B cell (primary cell): ENCODE measurements at places on chromosomes 7 and 10.

DNA sequence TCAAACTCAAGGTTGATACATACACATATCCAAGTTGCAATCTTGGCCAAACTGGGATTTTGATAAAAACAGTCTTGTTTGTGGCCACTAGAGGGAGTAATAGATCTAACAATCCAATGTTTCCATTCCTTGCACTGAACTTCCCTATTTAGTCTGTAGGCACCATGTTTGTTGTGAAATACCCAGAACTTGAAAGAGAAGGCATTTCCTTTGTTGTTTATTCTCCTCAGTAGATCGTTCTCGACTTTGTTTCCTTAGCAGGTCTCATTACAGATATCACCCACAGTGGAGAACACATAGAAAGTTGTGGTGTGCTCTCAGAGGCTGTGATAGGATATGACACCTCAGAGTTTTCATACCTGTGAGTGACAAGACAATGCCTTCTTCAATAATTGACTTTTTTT lies 70.3 kb upstream of the MXI1 start:
- peak; percentile 82 for DNase-seq

DNA sequence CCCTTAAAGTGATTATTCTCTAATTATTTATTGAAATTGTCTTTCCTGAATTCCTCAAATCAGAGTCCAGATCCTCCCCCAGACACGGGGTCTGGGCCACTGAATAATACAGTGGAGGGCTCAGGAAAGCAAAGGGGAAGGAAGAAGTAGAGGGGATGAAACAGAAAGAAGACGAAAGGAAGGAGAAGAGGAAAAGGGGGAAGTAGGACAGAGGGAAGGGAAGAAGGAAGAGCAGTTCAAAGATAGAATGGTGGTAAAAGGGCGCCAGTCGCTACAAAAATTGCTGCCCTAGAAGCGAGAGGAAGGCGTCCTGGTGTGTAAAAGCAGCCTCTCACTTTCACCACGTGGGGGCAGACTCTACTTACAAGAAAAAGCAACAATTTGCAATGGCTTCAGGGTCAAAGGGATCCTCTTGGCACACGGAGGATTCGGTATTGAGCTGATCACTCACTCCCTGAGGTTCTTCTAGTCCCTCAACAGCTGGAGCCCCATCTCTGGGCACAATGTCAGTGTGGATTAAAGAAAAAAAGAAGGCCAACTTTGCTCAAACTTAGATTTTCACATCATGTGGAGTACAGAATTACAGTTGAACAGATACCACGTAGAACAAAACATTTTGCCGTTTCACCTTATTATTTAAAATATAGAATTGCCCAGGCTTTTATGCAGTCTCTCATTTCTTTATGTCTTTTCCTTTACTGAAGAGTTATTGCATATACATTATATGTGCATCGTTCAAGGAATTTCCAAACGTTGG lies 31.4 kb upstream of the NPVF start:
- DNase-seq = peak; percentile 73

DNA sequence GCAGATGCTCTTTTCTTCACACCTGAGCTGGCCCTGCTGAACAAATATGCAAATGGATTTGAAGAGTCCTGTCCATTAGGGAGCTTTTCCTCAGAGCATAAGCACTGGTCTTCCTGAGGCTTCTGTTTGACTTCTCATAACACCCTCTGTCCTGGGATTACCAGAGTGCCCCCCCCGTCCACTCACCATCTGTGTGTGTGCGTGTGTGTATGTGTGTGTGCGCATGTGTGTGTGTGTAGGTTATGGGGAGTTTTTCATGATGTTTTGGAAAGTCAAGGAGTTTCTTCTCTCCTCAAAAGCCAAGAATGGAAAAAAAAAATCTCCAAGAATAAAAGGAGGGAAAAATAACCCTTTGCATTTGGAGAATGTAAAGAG lies 57.7 kb upstream of the COMTD1 start:
- no peak for DNase-seq

DNA sequence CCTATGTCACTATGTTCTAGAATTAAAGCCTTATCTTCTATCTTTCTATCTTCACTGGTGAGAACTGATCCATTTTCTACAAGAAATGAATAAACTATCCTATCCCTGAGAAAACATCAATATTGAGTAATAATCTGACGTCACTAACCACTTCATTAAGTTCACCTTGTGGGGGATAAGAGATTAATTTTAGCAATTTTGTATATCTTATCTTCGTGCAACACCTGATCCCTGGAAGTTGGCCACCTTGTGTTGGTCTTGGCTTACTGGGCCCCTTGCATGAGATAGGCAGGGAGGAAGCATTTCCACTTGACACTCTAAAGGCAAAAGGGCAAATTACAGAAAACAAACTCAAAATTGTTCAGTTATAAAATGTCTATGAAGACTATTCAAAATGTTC lies 20.1 kb upstream of the OR6B1 start:
- no peak for DNase-seq

- DNase-seq = no peak
Measured at GRCh38 chr10:29533696-29534285, 101.0 kb downstream of the SVIL start.

DNA sequence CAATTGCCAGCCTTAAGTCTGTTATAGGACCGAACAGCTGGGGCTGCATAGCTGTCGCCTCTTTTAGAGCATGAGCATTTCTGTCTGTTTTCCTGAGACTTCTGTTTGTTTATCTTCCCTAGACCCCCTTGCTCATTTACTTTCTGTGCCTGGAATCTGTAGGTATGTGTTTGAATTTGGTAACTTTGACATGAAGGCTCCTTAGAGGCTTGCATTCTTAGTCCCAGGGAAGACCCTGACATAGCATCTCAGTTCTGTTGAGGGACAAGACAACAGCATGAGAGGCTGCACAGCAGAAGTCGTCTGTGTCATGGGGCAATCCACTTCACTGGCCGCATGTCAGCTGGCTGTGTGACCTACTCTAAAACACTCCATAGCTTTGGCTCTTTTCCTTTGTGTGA lies 58.7 kb downstream of the KLHDC10 start:
- no peak for DNase-seq

GRCh38 chr10:126130271-126130710 lies 233.9 kb downstream of the FANK1 start:
- DNase-seq = no peak

DNA sequence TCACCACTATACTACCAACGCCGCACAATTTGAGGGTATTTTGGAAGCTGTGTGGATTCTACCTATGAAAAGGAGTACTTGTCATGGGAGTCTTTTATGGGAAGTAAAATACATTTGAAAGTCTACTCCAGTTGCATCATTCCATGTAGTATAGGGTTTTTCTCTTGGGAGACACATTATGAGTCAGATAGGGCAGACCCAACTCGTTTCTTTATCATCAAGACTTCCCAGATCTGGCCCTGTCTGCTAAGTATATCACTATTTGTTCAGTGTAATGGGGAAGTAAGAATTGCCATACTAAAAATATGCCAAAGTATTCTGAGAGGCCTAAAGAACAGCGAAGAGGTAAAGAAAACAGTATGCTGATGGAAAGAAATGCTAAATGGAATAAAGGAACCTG lies 144.2 kb downstream of the SPAG6 start:
- DNase-seq = no peak

GRCh38 chr7:30463405-30464145 lies 15.0 kb downstream of the NOD1 start:
- peak; percentile 38 for DNase-seq

DNA sequence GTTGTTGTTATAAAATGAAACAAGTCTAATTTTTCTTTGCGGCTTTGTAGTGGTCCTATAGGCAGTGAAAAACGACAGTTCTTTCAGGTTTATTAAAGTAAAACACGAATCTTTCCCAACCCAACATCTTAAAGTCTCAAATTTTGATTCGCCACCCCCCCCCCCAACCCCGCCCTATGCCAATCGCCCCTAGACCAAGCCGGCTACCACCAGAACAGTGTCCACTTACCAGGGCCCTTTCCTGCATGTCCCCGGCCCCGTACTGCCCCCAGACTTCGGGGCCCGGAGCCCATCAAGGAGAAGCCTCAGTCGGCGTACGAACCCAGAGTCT lies 335 bp upstream of the CHCHD1 start:
- no peak for DNase-seq

DNA sequence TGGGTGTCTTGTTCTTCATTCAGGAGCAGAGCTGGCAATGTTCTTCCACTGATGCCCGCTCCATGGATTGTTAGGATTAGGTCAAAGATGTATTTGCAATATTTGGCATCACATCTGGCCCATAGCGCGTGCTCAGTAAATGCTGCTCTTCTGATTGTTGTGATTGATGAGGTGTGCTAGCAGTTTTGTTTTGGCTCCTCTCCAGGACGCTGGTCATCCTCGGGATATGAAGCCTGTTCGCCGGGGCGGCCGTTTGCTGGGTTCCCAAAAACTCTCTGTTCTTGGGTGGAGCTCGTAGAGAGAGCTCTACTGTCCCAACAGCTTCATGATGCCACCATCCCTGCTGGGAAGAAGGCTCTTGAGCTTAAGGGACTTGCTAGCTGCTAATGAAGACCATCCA lies 96.9 kb downstream of the XRCC2 start:
- DNase-seq = no peak

DNA sequence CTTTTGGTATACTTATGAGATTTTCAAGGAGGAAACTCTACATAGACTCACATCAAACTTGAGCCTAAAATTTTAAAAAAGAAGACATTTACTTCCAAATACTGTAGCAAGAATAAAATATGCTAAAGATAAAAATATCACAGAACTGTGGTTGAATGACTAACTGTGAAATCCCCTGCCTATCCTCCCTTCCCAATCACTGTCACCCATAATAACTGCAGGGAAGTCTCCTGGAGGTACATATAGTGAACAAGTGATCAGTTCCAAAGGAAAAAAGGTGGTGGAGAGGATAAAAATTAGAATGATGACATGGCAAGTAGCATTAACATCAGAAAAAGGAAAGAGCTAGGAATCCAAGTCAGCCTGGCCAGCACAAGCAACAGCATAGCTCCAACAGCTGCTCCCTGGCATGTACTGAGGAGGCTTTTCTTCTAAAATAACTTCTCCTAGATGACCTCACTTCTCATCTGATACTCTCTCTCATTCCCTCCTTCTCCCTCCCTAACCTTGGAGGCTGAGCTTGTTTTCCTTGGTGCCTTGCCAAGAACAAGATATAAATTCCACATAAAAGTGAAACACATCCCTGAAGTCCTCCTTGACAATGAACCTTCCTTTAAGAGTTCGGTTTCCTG lies 124.0 kb downstream of the IQUB start:
- no peak for DNase-seq

- DNase-seq = no peak
Measured at GRCh38 chr7:48742079-48742798, 182.1 kb upstream of the CDC14C start.

GRCh38 chr7:44713141-44713540 lies 35.5 kb upstream of the ZMIZ2 start:
- DNase-seq = no peak

- no peak for DNase-seq
Measured at GRCh38 chr7:107179326-107180164, 10.7 kb downstream of the HBP1 start.

- no peak for DNase-seq
Measured at GRCh38 chr7:16905300-16906044, 23.7 kb upstream of the AGR3 start.

GRCh38 chr10:31099664-31100063 lies 68.0 kb upstream of the ZNF438 start:
- DNase-seq = no peak

DNA sequence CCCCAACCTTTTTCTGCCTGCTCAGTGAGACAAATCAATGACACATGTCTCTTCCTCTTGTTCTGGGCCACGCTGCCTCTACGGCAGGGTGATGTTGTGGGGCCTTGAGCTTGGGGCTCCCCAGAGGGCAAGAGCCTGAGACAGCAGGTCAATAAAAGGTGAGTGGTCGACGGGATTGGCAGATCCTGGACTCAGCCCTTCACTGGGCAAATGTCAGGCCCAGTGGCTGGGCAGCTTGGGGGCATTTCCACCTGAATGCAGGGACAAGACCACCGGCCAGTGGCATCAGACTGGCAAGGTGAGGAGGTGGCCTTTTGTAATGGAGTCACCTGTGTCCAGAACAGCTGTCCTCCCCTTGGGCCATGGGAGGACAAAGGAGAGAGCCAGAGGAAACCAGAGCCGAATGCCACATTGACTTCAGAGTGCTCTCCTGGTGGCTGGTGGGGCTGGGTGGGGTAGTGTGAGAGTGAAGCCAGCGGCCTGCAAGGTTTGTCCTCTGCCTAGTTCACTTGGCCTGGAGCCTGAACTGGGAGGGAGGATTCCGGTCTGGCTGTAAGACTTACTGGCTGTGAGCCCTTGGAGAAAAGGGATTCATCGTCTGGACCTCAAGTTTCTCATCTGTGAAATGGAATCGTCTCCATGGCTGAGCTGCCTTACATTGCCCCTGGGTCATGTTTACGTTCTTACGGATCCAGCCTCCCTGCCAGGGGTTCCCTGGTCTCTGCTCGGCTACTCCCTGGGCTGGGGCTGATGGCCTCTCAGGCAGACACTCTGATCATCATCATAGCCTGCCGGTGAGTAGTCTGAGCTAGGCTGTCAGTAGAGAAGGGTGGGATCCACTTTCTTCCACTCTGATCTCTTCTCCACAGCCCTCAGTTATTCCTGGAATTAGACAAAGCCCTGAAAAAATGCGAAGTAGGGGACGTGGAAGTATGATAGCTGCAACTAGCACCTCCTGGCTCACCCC lies 25.4 kb upstream of the CRHR2 start:
- no peak for DNase-seq

DNA sequence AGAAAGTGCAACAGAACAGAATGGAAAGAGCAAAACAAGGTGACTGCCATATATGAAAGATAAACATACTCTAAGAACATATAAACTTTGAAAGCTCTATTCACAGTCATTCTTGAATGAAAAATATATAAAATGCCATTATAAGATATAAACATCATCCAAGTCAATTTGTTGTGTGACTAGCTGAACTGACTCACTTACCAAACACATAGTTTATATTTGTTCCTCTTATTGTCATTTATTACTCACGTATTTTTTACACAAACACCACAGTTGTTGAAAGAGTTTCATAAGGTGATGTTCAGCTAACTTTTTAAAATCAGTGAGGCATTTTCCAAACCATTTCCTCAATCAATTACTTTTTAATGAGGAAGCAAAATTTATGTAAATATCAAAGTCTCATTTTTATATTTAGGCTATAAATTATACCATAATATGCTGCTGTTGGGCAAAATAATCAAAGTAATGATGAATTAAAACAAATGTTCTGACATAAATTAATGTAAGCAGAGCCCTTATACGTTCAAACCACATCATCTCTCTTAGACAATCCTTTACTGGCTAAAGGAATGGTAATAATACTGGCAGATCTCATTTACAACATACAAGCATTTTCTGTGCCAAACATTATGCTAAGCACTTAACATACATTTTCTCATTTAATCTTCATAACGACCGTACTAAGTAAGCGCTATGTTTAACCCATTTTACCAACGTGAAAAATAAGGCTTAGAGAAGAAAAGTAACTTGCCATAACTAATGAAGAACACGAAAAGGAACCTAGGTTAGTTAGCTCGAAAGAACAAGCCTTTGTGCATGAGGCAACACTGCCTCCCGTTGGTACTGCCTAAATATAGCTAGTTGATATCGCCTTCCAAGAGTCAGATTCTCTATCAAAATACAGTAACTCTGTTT lies 7.3 kb downstream of the LRRN3 start:
- peak; percentile 57 for DNase-seq

- DNase-seq = peak; percentile 49
Measured at GRCh38 chr10:124600051-124600880, 138.6 kb downstream of the LHPP start.

GRCh38 chr10:95247881-95248583 lies 42.8 kb downstream of the PDLIM1 start:
- DNase-seq = no peak
